ENCODE measurements at places on chromosomes 5 and 9.

- DNase-seq: no peak
These were observed 388.8 kb downstream of the ZSWIM6 start for GRCh38 chr5:61720829-61721228.

- no peak for DNase-seq
These were observed 12.6 kb upstream of the TNIP1 start for GRCh38 chr5:151093476-151093889.

- no peak for DNase-seq
These were observed 113.6 kb downstream of the DPYSL3 start for GRCh38 chr5:147396070-147396823.

GRCh38 chr9:129150672-129151211 is 27.3 kb downstream of the IER5L start:
- DNase-seq: no peak

GRCh38 chr5:131250751-131251475 is 12.9 kb upstream of the CDC42SE2 start:
- no peak for DNase-seq

DNA sequence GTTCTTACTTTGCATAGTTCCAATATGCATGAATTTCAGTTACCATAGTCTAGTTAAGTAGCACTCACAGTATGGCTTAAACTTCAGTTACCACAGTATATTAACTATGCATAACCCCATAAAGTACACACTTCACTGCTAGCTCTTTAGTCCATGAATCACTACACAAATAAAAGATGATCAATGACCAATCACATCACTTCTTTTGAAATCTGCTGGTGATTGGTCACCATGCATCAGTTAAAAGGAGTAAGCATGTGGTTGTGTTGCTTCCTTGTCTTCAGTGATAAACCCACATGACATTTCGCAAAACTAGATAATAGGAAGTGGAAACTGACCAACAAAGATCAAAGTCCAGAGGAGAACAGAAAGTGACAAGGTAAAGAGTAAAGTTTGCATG is 79.0 kb downstream of the TAF11L14 start:
- no peak for DNase-seq

DNA sequence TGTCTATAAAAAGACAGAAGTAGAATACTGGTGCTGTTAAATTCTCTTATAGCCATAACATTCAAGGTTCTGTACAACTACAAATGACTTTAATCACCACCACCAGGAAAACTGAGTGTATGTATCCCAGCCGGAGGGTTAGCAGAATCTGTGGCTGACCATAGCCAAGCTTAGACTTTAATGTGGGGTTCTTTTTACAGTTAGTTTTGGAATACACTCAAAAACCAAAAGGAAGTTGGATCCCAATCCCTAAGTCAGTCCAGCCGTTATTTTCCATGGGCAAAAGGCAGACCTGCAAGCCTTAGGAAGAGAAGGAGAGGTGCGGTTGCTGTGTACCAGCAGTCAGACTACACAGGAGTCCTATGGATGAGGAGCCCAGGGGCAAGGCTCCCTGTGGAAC is 179.8 kb downstream of the ENC1 start:
- no peak for DNase-seq

DNA sequence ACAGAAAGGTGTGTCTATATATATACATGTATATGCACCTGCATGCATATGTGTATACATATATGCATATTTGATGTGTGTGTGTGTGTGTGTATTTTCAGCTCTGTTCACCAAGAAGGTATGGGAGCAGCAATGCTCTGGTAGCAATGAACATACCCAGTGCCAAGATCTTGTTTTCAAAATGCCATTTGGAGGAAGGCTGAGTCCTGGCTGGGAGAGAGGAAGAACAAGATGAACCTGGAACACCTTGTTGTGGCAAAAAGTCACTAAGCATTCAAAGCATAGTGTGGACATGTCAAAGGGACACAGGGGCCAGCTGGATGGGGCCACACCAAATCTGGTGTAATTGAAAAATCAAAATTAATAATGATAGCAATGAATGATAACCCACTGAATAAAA is 31.8 kb upstream of the NEK6 start:
- no peak for DNase-seq

DNA sequence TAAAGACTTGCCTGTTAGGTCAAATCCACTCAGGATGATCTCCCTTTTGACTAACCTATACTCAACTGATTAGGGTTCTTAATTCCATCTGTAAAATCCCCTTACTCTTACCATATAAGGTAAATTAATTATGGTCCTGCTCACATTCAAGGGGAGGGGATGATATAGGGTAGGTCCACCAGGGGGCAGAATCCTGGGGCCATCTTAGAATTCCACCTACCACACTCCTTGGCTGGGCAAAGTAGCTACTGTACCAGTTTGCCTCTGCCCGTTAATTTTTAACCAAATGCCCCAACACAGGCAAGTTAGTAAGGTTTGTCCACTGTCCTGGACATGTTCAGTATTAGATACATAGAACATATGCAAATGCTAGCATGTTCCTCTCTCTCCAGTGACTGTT is 262.4 kb downstream of the SEMA5A start:
- DNase-seq: no peak

DNA sequence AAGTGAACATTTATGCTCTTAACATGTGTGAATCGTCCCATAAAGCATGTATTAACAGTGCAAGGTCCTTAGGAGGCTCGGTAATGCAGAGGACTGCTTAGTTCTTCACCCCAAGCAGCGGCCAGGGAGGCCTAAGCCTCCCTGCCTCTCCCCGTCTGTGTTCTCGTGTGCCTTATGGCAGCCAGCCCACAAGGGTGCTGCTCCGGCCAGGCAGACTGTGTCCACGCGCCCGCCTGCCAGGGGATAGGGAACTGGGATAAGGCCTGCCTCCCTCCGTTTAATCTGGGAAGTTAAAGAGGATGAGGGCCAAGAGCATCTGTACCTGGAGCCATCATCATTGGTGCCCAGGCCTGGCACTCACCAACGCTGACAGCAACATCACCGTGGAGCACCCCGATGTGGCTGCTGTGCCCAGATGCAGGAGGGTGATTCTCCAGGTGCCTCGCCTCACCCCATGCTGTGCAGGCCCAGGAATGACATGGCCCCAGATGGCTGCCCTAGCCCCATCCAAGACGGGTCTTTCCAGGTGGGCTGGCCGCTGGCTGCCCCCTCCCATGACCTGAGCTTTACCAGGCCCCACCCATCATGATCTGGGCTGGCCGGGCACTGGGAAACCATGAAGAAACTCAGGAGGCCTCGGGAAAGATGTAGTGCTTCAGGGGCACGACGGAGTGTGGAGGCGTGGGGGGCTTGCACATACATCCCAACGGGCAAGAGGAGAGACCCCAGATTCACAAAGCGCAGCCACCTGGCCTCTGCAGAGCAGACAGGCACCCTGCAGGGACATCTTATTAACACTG is 35.6 kb upstream of the SUSD3 start:
- no peak for DNase-seq

- DNase-seq: no peak
These were observed 32.2 kb upstream of the TNFAIP8 start for GRCh38 chr5:119323601-119324000.

DNA sequence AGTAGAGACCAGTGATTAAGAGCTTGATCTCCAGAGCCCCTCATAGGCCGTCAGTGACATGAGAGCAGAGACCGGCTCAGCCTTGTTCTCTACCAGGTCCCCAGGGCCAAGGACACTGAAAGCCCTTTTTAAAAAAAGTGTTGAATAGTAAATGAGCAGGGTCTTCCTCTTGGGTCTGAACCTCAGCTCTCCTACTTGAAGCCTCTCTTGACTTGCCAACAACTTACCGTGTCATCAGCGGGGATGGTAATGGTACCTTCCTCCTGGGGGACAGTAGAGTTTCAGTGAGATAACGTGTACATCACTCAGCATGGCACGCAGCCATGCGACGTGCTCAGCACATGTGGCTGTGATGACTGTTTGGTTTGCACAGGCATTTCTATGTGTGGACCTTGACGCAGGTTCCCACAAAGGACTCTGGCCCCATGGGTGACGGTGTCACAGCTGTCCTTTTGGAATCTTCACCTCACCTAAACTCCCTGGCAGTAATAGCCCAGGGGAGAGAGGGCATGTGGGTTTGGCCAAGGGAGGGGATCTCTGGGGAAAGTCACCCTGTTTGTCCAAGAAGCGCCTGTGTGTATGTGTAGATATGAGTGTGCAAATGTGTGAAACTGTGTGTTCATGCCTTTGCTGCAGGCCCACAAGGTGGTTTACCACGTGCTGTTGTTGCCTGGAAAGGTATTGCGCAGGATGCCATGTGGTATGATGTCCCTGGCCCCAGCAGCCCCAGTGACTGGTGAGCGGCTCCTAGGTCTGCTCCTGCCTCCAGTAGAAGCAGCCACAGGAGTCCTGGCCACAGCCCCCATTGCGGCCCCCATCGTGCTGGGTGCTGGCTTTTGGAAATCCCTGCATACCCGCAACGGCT is 18.7 kb downstream of the ERGIC1 start:
- DNase-seq: no peak

GRCh38 chr5:5304361-5305020 is 118.0 kb upstream of the ICE1 start:
- no peak for DNase-seq

GRCh38 chr9:128684065-128684324 is 5.0 kb upstream of the SET start:
- DNase-seq: no peak

- no peak for DNase-seq
These were observed 77.7 kb upstream of the SNX2 start for GRCh38 chr5:122697191-122697590.

GRCh38 chr5:168916266-168916665 is 337.1 kb upstream of the PANK3 start:
- DNase-seq: no peak

DNA sequence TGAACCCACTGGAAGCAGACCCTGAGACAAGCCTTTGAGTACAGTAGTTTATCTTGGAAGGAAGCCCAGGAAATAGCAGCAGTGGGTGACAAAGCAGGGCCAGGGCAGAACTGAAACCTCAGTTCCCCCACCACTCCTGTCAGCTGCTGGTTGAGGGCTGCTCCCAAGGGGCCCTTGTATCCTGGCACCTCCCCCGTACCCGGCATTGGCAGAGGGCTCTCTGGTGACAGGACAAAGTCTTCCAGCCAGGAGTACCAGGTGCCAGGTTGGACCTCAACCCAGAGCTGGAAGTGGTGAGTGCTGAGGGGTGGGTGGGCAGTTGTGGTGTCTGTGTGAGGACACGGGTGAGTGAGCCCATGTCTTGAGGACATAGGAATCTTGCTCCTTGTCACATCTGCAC is 123.3 kb downstream of the PHF2 start:
- no peak for DNase-seq

GRCh38 chr5:24525414-24525813 is 119.4 kb downstream of the CDH10 start:
- DNase-seq: no peak

DNA sequence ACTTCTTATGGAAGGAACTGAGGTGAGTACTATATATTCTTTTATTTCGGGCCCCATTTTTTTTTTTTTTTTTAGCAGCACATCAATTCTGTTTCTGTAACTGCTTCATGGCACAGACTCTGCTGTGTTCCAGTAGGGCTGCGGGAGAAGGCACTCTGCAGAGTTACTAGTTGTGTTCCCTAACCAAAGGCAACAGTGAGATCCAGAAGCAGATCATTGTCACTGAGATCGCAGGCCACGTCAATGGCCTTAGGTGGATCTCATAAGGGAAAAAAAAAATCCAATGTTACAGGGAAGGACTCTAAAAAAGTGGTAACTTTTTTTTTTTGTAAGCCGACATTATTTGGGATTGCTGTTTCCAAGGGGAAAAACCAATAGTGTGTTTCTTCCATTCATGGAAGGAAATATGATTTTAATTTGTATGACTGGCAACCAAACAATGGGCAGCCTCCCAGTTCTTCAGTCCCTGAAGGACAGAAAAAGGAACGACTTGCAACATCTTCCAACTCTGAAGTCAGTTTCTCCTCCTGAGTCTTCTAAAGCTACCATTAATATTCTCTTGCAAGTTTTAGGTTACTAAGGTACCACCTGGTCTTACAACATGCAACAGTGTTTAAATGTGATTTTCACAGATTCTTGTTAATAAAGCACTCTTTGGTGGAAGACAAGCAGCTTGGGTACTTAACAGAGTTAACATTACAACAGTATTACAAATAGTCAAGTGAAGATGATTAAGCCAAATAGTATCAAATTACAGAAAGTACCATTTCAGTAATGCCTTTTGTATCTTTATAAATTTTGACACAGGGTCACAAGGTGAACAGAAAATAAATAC is 52.8 kb downstream of the HABP4 start:
- no peak for DNase-seq

DNA sequence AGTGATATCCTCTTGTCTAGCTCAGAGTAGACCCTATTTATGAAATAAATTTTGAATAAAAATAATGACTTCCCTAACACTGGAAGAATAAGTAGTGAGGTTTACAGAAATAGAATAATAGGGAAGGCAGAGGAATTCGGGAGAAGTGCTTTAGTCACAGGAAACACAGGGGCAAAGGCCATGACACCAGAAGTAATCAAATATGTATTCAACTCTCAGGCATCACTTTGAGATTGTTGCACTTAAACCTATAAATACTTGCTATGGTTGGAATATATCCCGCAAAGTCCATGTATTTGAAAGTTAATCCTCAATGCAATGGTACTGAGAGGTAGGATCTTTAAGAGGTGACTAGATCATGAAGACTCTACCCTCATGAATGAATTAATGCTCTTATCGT is 166.8 kb downstream of the YIPF5 start:
- DNase-seq: no peak

DNA sequence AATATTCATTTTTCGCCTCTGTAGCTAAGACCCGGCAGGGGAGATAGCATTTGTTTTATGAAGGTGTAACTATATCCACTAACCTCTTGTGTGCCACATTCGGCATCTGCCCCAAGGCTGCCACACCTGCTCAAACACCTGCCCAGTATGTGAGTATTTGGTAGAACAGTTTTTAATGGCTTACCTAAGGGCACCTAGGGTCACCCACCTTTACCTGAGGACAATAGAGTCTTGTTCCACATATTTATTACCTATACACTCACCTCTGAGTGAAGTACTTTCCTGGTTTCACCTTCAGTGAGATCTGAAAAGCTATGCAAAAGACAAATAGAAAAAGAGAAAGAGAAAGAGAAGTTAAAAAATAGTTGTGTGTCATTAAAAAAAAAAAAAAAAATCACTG is 68.0 kb upstream of the PIP5K1B start:
- no peak for DNase-seq

DNA sequence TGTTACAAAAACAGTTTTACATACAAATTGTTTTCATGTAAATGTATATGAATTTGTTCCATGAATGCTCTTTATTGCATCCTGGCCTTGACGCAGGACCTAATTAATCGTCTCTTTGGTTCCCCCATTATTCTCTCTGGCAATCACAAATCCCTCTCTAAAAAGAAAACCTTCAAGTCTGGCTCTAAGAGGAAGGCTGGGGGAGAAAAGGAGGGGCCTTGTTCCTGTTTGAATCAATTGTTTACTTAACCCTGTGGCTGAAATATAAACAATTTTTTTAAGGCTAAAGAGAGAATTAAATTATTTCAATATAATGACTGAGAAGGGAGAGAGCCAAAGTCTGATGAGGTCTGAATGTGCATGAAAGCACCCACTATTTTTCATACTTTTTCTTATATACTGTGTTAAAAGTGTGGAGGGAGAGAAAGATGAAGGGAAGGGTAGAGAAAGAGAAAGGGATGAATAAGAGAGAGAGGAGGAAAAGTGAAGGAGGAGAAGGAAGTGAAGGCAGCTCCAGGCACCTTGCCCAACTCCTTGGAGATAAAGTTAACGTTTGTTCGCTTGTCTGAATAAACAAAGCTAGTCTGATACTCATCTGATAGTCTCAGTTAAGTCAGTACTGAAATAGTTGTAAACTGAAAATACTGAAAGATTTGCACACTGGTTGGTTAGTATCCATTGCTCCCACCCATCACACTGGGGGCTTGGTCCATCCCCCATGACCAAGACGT is 116.4 kb upstream of the SPDL1 start:
- DNase-seq: no peak

GRCh38 chr5:44412286-44412685 is 23.1 kb upstream of the FGF10 start:
- DNase-seq: no peak

Measured in activated T-cell treated with anti-CD3 and anti-CD28 coated beads for 4 hours (primary cell).